ENCODE measurements at places on chromosomes 2 and 18.

GRCh38 chr2:66573416-66573815 is 138.5 kb downstream of the MEIS1 start:
- no peak for DNase-seq

DNA sequence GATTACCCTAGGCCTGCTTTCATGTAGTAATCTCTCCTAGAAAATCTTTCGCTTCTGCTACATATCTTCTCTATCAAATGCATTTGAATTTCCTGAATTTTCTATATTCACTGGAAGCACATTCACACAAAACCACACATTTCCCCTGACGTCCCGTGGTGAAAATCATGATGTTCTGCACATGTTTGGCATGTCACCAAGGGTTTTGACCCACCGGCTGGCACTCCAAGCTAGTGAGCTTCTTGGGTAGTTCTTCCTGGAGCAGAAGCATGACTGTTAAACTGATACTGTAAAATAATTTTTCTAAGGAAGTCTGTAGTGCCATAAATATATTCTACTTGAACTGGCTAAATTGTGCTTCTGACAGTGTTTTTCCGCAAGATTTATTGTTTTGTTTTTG is 510.1 kb upstream of the SLC8A1 start:
- DNase-seq, result no peak

GRCh38 chr18:13433125-13433524 is 214.6 kb downstream of the LDLRAD4 start:
- DNase-seq, result no peak

DNA sequence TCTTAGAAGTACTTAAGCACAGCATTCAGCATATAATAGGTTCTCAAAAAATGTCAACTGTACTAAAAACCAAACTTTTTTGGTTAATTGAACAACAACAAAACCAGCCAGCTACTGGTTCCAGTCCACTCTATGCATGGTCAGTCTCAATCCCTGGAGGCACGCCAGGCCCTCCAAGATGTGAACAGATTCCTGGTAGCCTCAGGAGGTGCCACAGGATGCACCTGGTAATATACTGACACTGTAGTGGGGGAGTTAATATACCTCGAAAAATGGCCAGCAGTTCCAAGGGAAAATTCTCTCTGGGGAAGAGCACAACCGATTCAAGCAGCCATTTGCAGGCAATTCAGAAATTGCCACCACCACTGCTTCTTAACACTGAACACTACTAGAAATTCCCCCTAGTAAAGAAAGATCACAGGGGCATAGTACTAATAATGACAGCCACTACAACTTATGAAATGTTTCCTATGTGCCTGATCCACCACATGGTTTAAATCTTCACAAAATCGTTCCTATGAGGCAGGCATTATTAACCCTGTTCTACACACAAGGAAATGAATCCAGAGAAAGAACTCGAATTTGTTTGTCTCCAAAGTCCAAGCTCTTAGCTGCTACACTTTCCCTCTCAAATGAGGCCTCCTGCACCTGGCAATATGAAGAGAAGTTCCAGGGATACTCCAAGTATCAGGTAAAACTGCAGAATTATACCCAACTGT is 3.4 kb downstream of the MGAT4A start:
- no peak for DNase-seq

GRCh38 chr2:176648700-176649297 is 379.6 kb downstream of the MTX2 start:
- DNase-seq, result no peak

GRCh38 chr2:181073896-181074295 is 93.5 kb downstream of the UBE2E3 start:
- DNase-seq, result no peak

DNA sequence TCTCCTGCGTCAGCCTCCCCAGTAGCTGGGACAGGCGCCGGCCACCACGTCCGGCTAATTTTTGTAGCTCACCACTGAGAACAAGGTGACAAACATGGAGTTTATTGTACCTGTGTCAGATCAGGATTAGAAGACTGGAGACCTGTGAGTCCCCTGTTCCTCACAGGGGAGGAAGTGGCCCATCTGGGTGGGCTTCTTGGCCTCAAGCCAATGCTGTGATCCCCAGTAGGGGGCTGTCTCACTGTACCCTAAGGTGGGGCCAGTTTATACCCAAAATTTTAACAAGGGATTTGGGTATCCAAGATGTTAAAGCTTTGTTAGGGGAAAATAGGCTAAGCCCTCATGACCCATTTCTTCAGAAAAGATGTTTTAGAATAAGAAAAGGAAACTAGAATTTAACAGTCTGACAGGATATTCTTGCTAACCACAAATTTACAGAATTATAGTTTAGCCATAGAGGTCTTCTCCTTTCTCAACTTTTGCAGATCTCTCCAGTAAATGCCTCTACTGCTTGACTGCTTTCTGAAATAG is 16.3 kb downstream of the PCBP1 start:
- peak; percentile 11 for DNase-seq

- DNase-seq, result peak; percentile 45
Observed at GRCh38 chr2:91477731-91478672, 2786.5 kb downstream of the RPIA start.

GRCh38 chr2:100891906-100892642 is 72.1 kb downstream of the NPAS2 start:
- no peak for DNase-seq

GRCh38 chr2:197804758-197805714 is 643 bp downstream of the PLCL1 start:
- peak; percentile 31 for DNase-seq

- DNase-seq, result no peak
Observed at GRCh38 chr2:67645280-67646138, 248.4 kb downstream of the ETAA1 start.

DNA sequence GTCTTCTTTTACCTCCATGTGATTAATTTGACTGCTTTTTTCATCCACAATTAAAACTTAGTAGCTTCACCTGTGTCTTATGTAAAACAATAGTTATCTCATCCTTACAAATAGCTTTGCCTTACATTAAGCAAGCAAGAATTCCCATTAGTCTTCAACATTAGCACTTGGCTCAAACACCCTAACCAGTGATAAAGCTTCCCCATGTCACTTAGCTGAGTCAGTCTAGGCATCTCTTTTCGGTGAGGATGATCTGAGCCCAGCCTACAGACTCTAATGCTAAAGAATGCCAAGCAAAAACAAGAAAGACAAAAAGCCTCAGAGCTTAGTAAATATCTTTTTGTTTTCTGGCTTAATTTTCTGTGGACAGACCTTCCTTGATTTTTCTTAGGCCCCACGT is 26.1 kb downstream of the GAD1 start:
- DNase-seq, result no peak

DNA sequence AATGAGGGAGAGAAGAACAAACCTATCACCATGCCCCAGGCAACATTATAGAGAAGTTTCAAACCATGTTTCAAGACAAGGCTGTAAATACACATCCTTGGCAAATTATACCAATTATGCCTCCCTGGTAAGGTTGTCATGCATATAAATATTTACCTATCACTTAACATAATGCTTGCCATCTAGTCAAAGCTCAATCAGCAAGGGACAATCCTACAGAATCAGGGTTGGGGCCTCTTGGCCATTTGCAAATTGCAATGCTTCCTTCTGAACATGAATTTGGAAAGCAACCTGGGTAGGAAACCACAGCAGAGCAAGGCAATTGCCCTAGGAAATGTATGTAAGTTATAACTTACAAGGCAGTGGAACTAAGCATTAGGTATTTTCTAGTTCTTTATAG is 907.2 kb upstream of the CDH2 start:
- no peak for DNase-seq

- no peak for DNase-seq
Observed at GRCh38 chr18:25880441-25880840, 210.0 kb downstream of the SS18 start.

DNA sequence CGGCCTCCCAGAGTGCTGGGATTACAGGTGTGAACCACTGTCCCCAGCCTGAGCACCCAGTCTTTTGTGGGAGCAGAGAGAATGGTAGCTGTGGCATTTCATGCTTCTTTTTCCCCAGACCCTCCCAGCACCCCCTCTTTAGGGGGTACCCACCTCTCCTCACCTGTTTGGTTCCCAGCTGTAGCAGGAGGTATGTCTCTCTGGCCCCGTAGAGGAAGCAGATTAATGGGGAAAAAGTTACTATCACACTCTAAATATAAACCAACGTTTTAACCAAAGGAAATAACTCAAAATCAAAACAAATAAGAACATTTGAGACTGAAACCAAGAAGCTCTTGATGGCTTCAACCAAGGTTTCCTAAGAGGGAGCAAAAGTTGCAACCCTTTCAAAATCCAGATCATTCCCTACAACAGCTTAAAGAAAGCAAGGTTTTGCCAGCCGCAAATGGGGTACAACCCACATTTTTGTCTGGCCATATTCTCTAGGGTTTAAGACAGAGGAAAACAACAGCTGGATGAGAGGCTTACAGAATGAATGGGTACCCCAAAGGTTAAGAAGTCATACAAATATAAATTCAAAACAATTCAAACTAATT is 8.0 kb downstream of the RNF125 start:
- no peak for DNase-seq

- DNase-seq, result no peak
Observed at GRCh38 chr18:8980918-8981317, 121.6 kb upstream of the NDUFV2 start.

DNA sequence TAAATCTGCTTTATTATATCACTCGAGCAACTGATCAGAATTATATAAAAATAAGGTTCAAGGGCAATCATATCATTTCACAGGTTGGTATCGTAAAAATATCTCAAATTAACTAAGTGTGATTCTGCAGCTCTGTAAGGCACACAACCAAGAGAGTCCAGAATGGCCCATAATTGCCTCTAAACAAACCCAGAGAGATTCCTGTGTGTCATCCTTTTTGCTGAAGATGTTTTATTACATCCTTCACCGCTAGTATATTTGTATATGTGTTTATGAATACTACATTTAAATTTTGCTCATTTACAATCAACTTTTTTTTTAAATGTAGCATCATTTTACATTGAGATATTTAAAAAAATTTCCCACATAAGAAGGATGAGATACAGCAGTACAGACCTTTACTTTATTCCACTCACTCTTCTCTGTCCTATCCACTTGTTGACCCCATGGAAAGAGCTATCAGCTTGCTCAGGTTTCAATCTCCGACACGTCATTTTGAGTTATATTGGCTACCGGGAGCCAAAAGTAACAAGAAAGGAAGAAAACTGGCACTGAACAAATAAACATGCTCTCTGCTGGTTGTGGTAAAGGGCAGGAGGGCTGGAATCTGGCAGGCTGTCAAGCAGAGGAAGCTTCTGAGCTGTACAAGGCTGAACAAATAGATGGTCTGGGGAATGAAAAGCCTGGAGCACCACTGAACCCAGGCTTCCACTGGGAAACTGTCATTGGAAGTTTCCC is 23.1 kb downstream of the PLA2R1 start:
- no peak for DNase-seq

DNA sequence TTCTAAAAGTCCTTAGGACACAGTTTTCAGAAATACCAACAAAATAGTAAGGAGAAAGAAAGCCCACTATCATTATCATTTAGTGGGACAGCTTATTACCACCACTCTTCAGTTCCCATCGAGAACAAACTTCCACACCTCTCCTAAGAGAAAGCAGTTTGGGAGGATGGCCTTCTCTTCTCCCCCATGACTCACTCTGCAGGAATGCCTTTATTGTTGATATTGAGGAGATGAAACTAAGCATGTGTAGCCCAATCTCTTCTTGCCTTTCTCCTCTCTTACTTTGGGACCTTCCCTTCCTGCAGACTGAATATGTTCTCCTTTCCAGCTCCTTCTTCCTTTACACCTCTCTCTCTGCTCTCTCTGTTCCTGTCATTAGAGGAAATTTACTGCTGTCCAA is 30.0 kb upstream of the ERMN start:
- no peak for DNase-seq

GRCh38 chr2:47274054-47274782 is 119.1 kb upstream of the STPG4 start:
- DNase-seq, result no peak

DNA sequence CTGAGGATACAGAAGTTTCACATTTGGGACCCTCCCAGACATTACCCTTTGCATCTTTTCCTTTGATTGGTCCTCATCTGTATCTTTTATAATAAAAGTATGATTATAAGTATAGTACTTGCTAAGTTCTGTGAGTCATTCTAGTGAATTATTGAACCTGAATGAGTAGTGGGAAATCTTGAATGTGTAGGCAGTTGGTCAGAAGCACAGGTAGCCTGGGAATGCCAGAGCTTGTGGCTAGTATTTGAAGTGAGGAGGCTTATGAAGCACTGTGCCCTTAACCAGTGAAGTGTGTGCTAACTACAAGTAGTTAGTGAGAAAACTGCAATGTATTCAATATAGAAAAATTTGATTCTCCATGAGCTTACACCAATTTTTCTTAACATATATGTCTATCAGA is 257.6 kb downstream of the GRB14 start:
- DNase-seq, result no peak

DNA sequence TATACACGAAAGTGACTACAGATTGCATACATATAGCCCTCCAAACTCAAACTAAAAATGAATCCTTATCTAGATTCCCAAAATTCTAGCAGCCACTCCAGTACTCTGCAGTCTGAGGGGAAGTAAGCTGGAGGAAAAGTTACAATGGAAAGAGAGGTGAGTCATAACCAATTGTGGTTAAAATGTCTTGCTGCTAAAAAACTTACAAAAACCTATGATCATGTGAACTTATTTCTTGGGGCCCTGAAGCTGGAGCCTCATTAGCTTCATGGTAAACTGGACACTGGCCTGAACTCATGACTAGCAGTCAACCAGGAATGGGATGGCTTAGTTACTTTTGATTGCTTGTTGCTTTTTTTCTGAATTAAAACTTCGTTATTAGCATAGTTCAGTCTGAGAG is 175.9 kb downstream of the SLC4A3 start:
- DNase-seq, result no peak

DNA sequence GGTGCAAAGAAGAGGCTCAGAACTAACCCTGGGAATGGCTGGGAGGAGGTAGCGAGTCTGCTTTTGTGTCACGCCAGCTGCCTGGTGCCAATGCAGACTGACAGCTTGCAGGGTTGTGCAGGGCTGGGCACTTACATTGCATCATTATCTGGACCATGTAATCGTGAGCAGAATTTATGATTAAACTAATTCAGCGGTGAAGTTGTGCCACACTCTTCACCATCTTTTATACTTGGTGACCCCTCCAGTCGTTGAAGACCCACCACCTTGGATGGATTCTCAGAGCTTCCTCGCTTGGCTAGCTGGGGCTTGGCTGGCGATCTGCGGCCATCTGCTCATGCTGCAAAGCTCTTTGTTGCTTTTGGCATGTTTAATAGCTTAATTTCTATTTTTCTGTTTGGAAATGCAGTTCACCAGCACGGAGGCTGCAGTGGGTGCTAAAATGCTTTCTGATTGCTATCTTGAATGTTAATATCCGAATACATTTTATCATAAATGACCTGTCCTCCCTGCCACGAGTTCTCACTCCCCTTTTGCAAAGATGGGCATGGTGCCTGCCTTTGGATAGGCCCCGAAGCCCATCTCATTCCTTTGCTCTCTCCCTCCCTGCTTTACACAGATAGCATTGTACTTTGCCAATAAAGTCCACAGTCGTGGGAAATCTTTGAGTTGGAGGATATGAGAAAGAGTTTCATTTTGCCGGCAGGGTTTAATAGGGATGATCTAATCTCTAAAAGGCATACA is 188.2 kb downstream of the PRKCE start:
- DNase-seq, result no peak

- no peak for DNase-seq
Observed at GRCh38 chr2:217614498-217614897, 388.3 kb downstream of the TNS1 start.

GRCh38 chr2:234426616-234427015 is 70.3 kb downstream of the ARL4C start:
- DNase-seq, result no peak

GRCh38 chr2:196256585-196256984 is 85.2 kb upstream of the STK17B start:
- DNase-seq, result no peak
